ENCODE measurements at places on chromosomes 13 and 19.

DNA sequence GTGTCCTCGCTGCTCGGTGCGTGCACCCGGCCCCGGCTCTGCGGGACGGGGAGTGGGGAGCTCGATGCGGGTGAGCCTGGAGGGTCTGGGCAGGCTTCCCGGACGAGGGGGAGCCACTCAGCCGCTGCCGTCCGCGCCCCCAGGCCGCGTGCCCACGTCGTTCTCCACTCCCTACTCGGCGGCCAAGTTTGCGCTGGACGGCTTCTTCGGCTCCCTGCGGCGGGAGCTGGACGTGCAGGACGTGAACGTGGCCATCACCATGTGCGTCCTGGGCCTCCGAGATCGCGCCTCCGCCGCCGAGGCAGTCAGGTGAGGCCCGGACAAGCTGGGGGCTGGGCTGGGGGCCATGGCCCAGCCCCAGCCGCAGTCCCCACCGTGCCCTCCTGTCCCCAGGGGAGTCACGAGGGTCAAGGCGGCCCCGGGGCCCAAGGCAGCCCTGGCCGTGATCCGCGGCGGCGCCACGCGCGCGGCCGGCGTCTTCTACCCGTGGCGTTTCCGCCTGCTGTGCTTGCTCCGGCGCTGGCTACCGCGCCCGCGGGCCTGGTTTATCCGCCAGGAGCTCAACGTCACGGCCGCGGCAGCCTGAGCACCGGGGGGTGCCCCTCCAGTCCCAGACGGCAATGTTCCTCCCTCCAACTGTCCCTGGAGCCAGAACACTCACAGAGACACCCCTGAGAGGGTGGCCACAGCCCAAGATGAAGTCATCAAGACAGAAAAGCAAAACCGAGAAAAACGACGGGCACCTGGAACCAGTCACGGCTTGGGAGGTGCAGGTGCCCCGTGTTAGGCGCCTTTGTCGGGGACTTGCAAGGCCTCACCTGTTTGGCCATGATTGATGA is 2.5 kb upstream of the RPL36 start:
- no peak for DNase-seq

- DNase-seq: no peak
These were observed 48.6 kb downstream of the FGF9 start for GRCh38 chr13:21719463-21719862.

GRCh38 chr19:18204394-18205199 is 755 bp upstream of the RAB3A start:
- DNase-seq: no peak

- DNase-seq: no peak
These were observed 3.7 kb downstream of the SYNGR4 start for GRCh38 chr19:48367855-48368254.

GRCh38 chr13:31320946-31321345 is 121.2 kb downstream of the B3GLCT start:
- no peak for DNase-seq

DNA sequence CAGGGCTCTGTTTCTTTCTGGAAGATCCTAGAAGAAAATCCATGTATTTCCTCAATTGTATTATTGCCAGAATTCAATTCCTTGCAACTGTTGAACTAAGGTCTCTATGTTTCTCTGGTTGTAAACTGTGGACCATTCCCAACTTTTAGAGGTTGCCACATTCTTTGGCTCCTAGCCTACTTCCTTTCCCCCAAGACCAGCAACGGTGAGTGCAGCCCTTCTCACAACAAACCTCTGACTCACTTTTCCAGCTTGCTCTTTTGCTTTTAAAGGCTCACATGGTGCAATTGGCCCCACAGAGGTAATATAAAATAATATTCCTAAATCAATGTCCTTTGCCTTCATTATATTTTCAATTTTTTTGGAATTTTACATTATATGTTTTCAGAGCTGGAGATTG is 371.3 kb downstream of the SLITRK5 start:
- DNase-seq: no peak

GRCh38 chr19:51750400-51751094 is 1.1 kb downstream of the FPR1 start:
- DNase-seq: no peak

DNA sequence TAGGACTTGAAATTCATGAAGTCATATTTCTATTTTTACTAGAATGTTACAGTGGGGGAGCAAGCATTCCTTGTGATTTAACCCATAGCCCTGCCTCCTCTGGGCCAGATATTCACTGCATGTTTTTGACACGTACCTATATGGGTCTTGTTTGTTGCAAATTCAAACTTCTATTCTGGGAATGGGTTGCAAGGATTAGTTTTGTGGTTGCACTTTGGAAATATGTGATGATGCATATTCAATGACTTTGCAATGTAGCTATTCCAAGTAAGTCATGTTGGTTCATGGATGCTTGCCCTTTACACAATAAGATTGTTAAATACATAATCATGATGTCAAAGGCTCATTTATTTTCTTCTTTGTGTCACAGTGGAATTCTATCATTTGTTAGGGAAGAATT is 440.8 kb downstream of the TDRD3 start:
- DNase-seq: no peak

DNA sequence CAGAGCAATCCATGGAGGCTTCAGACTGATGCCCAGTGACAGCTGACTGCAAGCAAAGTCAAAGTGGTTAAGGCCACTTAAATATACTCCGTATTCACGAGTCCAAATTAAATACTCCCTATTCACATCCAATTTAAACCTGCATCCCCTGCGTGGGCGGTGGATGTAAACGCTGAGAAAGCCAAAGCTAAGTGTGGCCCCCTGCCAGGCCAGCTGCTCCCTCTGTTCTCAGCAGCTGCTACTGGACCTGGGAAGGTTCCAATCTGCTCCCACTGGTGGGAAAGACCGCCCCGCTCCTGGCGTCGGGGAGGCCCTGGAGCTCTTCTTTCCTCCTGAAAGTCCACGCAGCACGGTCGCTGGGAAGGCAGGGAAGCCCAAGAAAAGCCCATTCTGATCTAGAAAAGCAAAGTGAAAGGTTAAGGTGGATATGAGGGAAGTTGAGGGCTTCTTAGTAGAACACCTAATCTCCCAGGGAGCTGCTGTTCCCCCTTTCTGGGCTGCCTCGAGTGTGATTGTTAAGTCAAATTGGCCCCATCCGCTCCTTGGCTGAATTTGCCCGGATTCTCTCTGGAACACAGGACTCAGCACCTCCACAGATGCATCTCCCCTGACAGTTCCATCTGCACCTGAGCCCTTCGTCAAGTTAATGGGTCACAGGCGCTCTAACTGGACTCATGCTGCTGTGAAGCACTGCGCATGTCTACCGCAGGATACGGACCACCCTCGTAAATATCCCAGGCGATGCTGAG is 205.5 kb downstream of the USP12 start:
- DNase-seq: no peak

- no peak for DNase-seq
These were observed 53.1 kb downstream of the FOXO1 start for GRCh38 chr13:40613192-40613818.

GRCh38 chr13:106376401-106377112 is 158.9 kb downstream of the EFNB2 start:
- DNase-seq: no peak

DNA sequence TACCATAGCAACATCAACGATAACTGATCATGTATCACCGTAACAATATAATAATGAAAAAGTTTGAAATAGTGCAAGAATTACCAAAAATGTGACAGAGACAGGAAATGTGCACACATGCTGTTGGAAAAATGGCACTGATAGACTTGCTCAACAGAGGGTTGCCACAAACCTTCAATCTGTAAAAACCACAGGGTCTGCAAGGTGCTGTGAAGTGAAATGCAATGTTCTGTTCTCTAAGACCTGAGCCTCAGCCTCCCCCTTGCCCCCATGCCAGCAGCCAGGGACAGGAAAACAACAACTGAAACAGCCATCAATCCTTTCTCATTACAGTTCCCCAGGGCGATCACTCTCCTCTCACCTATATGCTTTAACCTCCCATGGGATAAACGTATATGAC is 88.4 kb downstream of the USP12 start:
- no peak for DNase-seq

- DNase-seq: no peak
These were observed 142.9 kb upstream of the SERP2 start for GRCh38 chr13:44230736-44231135.

DNA sequence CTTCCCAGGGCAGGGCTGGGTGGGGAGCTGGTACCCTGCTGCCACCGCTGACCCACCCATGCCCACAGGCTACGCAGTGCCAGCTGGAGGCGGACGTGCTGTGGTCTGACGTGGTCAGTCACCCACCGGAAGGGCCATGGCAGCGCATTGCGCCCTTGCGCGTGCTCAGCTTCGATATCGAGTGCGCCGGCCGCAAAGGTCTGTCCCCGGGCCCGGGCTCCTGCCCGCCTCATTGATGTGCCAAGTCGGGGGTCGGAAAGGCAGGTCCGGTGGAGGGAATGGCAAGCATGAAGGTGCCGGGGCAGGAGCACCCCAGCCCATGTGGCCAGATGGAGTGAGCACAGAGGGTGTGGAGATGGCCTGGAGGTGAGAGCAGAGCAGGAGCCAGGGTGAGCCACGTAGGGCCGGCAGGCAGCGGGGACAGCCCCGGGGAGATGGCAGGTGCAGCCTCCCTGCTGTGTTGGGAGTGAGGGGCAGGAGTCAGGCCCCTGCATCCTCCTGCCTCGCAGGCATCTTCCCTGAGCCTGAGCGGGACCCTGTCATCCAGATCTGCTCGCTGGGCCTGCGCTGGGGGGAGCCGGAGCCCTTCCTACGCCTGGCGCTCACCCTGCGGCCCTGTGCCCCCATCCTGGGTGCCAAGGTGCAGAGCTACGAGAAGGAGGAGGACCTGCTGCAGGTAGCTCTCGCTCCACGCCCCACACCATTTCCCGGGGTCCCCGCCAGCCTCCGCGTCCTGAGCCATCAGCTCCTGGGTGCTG is 16.0 kb upstream of the SPIB start:
- DNase-seq: no peak

- DNase-seq: no peak
These were observed 1674.9 kb upstream of the PCDH20 start for GRCh38 chr13:63090524-63090923.

- no peak for DNase-seq
These were observed 920 bp upstream of the TIMM13 start for GRCh38 chr19:2428321-2428690.

DNA sequence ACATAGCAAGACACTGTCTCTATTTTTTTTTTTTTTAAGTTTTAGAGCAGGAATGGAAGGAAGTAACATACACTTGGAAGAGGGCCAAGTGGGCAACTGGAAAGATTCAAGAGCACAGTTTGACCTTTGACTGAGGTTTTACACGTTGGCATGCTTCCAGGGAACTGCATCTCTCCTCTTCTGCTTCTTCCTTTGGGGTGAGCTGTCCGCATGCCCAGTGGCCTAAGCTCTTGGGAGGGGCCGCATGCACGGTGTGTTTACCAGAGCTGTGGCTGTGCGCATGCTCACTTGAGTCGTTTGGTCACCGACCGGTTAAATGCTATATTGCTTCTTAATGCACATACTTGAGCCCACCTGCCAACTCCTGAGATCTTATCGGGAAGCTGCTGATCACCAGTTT is 727.7 kb downstream of the UQCRFS1 start:
- DNase-seq: no peak

DNA sequence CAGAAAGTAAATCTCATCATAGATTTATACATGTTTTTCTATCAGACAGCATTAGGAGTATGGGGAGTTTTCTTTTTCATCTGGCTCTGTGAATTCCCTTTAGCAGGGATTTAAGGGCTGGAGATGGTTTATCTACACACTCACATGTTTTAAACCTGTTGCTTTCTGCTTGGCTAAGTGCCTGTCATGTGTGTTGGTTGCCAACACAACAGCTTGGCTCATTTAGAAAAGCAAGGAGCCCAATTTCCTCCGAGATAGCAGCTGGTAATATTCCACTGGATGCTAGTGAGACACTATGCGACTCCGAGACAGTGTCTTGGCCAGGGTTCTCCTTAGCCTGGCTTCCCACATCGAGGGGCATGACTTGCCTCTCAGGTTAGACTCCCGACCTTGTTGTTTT is 83.3 kb downstream of the KLF5 start:
- no peak for DNase-seq

- DNase-seq: peak; percentile 81
These were observed 33.2 kb upstream of the MEDAG start for GRCh38 chr13:30872685-30873461.

DNA sequence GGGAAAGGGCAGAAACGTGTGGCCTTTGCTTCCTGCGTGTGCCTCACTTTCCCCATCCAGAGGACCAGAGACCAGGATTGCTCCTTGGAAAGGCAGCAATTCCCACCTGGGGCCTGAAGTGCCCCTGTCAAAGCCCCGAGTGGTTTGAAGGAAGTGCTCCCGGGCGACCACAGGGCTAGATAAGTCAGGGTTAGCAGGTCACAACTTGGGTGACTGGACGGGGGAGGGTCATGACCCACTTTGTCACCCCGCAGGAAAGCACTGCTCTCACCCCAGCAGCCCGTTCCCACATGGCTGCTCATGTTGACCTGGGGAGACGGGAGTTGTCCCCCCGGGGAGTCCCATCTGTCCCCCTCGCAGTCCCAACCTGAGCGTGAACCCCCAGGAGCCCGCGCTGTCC is 459 bp downstream of the PRAM1 start:
- no peak for DNase-seq

- no peak for DNase-seq
These were observed 9.0 kb downstream of the CAPN12 start for GRCh38 chr19:38735257-38735686.

GRCh38 chr13:85995788-85996418 is 196.7 kb upstream of the SLITRK6 start:
- no peak for DNase-seq

DNA sequence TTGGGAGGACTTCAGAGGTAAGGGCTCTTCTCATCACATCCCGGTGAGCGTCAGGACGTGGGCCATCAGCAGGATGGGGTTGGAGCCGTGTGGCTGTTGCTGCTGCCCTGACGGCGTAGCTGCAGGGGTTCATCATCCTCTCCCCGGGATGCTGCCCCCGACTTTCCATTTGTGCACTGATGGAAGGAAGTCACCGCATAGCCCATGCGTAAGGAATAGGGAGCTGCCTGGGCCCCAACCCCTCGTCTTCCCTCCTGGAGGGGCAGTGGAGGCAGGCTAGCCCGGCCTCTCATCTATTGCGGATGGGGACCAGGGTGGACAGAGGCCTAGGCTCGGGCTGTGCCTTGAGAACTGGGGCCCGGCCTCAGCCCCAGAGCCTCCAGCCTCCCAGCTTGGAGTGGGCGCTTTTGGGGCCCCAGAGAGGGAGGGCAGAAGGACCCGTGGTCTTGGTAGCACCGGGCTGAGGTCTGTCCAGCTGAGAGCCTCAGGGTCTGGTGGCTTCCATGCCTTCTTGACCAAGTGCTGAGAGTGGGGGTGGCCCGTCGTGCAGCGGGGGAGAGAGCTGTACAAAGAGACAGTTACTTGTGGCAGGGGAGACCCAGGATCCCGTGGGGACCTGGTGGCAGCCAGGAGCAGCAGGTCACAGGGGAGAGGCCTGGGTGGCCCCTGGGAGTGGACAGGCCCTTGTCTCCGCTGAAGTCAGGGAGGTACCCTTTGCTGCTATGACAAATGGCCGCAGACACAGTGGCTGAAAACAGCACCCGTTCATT is 44.0 kb downstream of the KDM4B start:
- no peak for DNase-seq

GRCh38 chr13:24203811-24204210 is 43.3 kb downstream of the SPATA13 start:
- DNase-seq: no peak

DNA sequence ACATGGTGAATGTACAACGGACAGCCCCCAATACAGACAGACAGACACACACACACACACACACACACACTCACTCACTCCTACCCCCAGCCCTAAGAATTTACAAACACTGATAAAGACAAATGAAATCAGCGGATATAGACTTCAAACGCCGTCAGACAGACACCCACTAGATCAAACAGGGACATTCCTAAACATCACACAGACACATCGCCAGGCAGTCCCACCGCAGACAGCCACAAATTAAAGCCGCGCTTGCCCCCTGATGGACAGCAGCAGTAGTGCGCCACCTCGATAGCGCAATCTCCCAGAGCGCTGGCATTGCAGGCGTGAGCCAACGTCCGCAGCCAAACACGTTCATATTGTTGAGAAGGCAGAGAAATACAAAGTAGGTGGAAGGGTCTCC is 24.7 kb upstream of the ADGRE1 start:
- peak; percentile 86 for DNase-seq

All from right atrium auricular region (tissue), 2 donors.